ENCODE measurements at places on chromosomes 13 and 19. TPM values are rescaled to one million over a fixed set of nuclear protein-coding genes. Genes with fewer than 3 reads are reported as not detected.
A peak's percentile ranks its signal among the peaks of the same experiment; 100 is the strongest.

DNA sequence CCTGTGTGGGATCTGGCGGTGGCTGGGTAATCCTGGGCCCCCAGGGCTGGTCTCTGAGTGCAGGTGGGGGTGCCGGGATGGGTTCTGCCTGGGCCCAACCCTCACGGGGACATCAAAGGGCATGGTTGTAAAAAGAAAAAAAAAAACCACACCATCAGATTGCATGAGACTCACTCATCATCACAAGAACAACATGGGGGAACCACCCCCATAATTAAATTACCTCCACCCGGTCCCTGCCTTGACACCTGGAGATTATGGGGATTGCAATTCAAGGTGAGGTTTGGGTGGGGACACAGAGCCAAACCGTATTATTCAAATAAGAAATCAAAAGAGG lies 14.3 kb downstream of the C1QTNF9 start:
- H3K4me1 ChIP-seq, result no peaks in the 10 kb centered on the region
- H3K27ac ChIP-seq, result no peak overlapping the region
- no peak for DNase-seq
- H3K36me3 ChIP-seq, result no peaks in the 10 kb centered on the region
- no peaks in the 10 kb centered on the region for H3K27me3 ChIP-seq

- H3K27ac ChIP-seq, result no peak overlapping the region
- DNase-seq, result no peak
- H3K4me1 ChIP-seq, result peaks cover 10% of the 10 kb centered on the region
These were observed 5.3 kb downstream of the ZNF296 start for GRCh38 chr19:45070861-45071544.

DNA sequence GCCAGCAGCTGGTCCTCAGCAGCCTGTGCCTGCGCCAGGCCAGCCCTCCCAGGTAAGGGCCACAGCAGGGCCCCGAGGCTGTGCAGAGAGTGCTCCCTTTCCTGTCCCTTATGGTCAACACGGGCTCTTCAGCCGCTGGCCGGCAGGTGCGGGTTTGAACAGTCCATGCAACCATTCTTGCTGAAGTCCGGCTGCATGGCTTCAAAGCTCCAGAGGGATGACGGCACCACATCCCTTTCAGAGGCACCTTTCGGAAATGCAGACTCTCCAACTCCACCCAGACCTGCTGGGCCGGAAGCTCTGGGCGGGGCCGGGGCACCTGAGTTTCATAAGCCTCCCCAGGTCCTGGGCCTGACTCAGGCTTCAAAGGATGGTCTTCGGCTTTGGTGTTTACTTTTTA lies 81.3 kb downstream of the SPACA7 start:
- H3K4me1 ChIP-seq, result no peaks in the 10 kb centered on the region
- no peak overlapping the region for H3K4me3 ChIP-seq
- DNase-seq, result no peak
- H3K27me3 ChIP-seq, result no peaks in the 10 kb centered on the region
- peaks cover 13% of the 10 kb centered on the region for H3K36me3 ChIP-seq
- H3K27ac ChIP-seq, result no peak overlapping the region

- H3K27me3 ChIP-seq, result no peaks in the 10 kb centered on the region
- H3K4me1 ChIP-seq, result peaks cover 3% of the 10 kb centered on the region
- DNase-seq, result no peak
- H3K36me3 ChIP-seq, result no peaks in the 10 kb centered on the region
- H3K27ac ChIP-seq, result no peak overlapping the region
These were observed 183.0 kb downstream of the TSHZ3 start for GRCh38 chr19:31166206-31166605.

DNA sequence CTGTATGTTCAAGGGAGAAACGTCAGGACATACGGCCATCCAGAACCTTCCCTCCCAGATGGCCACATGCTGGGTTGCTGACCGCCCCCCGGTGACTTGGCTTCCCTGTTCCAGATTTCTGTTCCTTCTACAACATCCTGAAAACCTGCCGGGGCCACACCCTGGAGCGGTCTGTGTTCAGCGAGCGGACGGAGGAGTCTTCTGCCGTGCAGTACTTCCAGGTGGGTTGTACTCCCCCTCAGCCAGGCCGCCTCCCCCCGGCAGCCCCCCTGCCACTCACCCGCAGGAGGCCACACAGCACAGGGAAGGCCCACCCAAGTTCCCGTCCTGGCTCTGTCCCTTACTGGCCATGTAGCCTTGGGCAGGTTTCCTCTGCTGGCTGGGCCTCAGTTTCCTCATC lies 20.5 kb downstream of the YIPF2 start:
- H3K36me3 ChIP-seq, result no peaks in the 10 kb centered on the region
- no peak overlapping the region for H3K27ac ChIP-seq
- DNase-seq, result no peak
- peaks cover 11% of the 10 kb centered on the region for H3K4me1 ChIP-seq
- peaks cover 8% of the 10 kb centered on the region for H3K27me3 ChIP-seq

GRCh38 chr19:46660551-46661019 lies 397 bp downstream of the DACT3 start:
- peaks cover 4% of the 10 kb centered on the region for H3K36me3 ChIP-seq
- DNase-seq, result no peak
- H3K4me1 ChIP-seq, result peaks cover 5% of the 10 kb centered on the region
- H3K4me3 ChIP-seq, result peak overlapping the region; percentile 99
- no peaks in the 10 kb centered on the region for H3K27me3 ChIP-seq

DNA sequence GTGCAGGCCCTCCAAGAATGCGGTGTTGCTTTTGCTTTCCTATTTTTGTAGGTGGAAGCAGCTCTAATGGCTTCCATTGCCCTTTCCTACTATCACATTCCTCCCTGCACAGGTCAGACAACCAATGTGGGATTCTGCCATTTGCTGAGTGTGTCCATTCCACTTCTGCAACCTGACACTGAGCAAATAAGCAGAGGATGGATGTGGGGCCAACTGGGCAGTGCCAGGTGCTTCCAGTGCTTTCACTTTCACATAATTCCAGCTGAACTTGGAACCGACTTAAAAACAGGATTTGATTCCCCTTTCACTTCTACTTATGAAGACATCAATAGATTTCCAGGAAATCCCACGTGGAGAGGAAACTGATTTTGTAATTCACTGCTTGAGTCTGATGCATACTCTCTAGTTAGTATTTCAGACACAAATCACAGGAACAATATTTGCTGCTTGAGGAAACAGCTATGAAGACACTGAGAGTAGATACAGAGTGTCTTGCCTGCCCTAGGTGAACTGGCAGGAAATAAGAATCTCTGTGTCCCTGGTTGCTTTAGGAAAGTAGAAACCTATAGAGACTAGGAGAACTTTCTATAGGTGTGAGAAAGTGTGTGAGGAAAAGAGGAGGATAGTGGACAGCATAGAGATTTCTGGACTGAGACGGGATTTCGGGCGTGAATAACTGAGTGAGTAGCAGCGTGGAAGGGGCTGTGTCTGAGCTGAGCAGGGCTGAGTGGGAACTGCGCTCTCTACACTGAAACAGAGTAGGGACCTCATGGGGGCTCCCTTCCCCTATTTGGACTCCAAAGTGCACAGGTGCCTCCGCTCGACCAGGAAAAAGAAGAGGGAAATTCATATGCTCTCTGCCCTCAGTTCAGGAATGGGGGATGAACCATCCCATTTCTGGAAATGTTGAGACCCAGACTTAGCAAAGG lies 22.5 kb downstream of the LGALS16 start:
- H3K36me3 ChIP-seq, result no peaks in the 10 kb centered on the region
- no peak overlapping the region for H3K27ac ChIP-seq
- no peaks in the 10 kb centered on the region for H3K27me3 ChIP-seq
- no peaks in the 10 kb centered on the region for H3K4me1 ChIP-seq

DNA sequence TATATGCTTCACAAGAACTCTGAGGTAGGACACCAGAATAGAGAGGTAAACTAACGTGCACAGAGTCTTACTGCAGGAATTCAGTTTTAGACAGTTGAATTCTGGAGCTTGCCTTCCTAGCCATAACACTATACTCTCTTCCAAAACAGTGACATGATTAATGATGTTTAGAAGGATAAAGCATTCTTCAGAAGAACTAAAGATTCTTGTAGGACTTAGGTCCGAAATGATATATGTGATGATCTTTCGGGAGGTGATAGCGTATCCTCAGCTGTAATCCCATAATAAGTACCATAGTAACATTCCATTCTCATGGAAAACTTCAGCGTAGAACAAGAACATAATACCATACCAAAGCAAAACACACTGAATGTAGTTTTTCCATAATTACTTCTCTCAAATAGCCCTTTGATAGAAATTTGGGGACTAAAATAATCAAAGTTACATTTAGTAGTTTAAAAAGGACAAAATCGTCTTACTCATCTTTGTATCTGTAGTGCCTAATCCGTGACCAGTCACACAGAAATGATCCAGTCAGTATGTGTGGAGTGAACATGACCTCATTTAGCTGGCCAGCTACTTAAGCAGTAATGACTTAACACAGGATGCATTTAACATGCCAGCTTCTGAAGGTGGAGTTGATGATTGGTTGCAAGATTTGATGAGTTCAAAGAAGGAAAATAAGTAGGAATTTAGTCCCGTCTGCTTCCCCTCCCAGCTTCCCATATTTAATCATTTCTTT lies 38.4 kb downstream of the PIBF1 start:
- no peak overlapping the region for H3K4me3 ChIP-seq
- DNase-seq, result no peak
- H3K36me3 ChIP-seq, result no peaks in the 10 kb centered on the region
- H3K27me3 ChIP-seq, result no peaks in the 10 kb centered on the region

GRCh38 chr13:112686987-112687386 lies 2.9 kb upstream of the ATP11A start:
- DNase-seq, result no peak
- no peak overlapping the region for H3K4me3 ChIP-seq
- H3K27me3 ChIP-seq, result peaks cover 5% of the 10 kb centered on the region
- no peak overlapping the region for H3K27ac ChIP-seq

DNA sequence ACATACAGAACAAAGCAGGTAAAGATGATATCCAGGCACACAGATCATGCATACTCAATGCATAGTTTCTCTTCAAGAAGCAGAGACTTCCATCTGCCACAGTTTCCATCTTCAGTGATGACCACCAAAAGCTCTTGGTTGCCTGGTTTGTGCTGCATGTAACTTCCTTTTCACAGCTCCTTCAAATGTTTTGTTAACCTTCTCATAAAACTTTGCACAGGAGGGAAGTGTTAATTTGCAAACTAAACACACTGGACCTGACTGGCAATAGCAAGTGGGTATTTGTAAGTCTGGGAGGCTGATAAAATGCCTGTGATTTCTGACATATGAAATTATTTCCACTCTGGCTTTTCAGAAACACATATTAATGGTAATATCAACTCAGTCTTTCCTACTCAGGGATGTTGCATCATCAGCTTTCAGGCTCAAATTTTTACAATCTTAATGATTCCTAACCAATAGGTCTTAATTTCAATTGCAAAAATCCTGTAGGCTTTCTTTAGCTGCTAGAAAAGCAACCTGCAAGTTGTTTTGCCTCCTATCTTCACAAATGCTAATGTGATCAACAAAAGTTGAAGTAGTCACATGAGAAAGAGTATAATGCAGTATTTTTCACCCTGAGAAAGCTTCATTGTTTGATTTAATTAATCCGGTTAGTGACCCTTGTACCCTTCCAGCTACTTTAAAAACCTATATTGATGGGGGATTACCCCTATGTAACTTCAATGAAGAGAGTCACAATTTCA lies 575.6 kb downstream of the DIAPH3 start:
- no peak for DNase-seq
- no peak overlapping the region for H3K4me3 ChIP-seq
- no peaks in the 10 kb centered on the region for H3K27me3 ChIP-seq
- H3K4me1 ChIP-seq, result no peaks in the 10 kb centered on the region
- no peaks in the 10 kb centered on the region for H3K36me3 ChIP-seq

GRCh38 chr13:53821632-53822031 lies 793.0 kb downstream of the OLFM4 start:
- H3K27ac ChIP-seq, result no peak overlapping the region
- H3K4me3 ChIP-seq, result no peak overlapping the region
- H3K4me1 ChIP-seq, result no peaks in the 10 kb centered on the region
- peak; percentile 10 for DNase-seq
- H3K36me3 ChIP-seq, result no peaks in the 10 kb centered on the region

GRCh38 chr19:45739498-45740439 lies 6.5 kb downstream of the MEIOSIN start:
- no peaks in the 10 kb centered on the region for H3K27me3 ChIP-seq
- no peaks in the 10 kb centered on the region for H3K36me3 ChIP-seq
- no peak overlapping the region for H3K4me3 ChIP-seq
- DNase-seq, result no peak
- peak overlapping the region; percentile 20 for H3K27ac ChIP-seq

DNA sequence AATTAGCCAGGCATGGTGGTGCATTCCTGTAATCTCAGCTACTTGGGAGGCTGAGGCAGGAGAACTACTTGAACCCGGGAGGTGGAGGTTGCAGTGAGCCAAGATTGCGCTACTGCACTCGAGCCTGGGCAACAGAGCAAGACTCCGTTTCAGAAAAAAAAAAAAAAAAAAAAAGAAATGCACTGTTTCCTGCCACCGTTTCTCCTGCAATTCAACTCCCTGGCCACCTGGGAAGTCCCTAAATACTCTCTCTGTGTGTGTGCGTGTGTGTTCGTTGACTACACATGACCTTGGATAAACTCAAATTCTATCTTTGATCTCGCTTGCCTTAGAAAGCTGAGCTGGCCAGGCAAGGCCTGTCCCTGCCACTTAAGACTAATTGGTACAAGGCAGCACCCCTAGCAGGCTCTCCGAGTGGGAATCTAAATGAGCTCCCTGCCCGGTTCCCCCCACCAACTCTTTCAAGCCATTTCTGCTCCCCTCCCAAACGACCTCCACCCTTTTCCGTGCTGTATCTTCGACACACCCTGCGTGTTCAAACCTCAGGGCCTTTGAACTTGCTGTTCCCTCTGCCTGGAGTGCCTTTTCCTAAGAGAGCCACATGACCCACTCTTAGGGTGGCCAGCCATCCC lies 5.2 kb upstream of the BCAT2 start:
- H3K4me1 ChIP-seq, result peaks cover 3% of the 10 kb centered on the region
- H3K36me3 ChIP-seq, result no peaks in the 10 kb centered on the region
- peaks cover 17% of the 10 kb centered on the region for H3K27me3 ChIP-seq
- peak overlapping the region; percentile 2 for H3K4me3 ChIP-seq

- no peaks in the 10 kb centered on the region for H3K36me3 ChIP-seq
- peaks cover 15% of the 10 kb centered on the region for H3K27me3 ChIP-seq
- peaks cover 12% of the 10 kb centered on the region for H3K4me1 ChIP-seq
- H3K27ac ChIP-seq, result no peak overlapping the region
These were observed 4.9 kb downstream of the AP2A1 start for GRCh38 chr19:49771674-49772139.

GRCh38 chr13:20487927-20488326 lies 37.7 kb downstream of the CRYL1 start:
- no peaks in the 10 kb centered on the region for H3K36me3 ChIP-seq
- H3K27ac ChIP-seq, result no peak overlapping the region
- H3K4me1 ChIP-seq, result no peaks in the 10 kb centered on the region
- no peak for DNase-seq

Gene COX6B1
- total RNA-seq, result 448 TPM

Gene RTBDN
- total RNA-seq, result 4.8 TPM

Gene ZNF497
- 3.5 TPM for total RNA-seq

Gene IFNL4
- not detected for total RNA-seq

Gene KLK14
- total RNA-seq, result 1.5 TPM

Gene NLRP7
- not detected for total RNA-seq
